ENCODE measurements at places on chromosomes 7 and 10.

DNA sequence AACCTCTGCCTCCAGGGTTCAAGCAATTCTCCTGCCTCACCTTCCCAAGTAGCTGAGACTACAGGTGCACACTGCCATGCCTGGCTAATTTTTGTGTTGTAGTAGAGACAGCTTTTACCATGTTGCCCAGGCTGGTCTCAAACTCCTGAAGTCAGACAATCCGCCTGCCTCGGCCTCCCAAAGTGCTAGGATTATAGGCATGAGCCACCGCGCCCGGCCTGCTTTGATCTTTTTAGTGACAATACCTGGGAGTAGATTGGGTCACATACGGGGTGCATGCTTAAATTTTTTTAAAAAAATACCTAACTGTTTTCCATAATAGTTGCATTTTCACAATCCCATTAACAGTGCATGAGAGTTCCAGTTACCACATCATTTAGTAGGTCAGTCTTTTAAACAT is 47.7 kb downstream of the CCDC71L start:
- no peak for DNase-seq

DNA sequence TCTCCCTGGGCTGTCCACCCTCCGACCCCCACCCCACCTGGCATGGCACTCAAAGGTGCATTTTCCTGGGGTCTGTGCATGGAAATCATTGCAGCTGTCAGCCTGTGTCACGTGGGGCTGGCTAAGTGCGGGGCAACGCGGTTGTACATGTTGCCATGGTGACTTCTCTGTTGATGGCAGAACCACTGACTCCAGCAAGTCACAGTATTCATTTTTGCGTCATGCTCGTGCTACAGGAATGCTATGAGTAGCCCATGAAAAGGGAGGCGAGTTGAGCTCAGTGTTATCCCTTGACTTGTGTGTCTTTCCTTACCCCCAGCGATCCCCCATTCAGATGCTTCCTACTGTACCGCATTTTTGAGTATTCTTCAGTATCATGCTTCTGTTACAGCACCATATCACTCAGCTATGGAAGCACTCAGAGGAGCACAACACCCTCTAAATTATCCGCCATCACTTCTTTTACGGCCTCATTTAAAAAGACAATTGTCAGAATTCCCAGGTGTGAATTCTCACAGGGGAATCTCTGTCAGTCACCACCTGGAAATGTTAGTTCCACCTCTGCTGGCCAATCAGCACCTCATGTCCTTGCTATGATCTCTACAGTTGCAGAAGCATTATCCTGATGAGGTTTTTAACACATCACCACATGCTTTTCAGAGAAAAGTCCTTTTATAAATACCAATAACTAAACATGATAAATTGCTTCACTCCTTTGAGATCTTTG is 194.4 kb upstream of the C7orf33 start:
- DNase-seq = no peak

DNA sequence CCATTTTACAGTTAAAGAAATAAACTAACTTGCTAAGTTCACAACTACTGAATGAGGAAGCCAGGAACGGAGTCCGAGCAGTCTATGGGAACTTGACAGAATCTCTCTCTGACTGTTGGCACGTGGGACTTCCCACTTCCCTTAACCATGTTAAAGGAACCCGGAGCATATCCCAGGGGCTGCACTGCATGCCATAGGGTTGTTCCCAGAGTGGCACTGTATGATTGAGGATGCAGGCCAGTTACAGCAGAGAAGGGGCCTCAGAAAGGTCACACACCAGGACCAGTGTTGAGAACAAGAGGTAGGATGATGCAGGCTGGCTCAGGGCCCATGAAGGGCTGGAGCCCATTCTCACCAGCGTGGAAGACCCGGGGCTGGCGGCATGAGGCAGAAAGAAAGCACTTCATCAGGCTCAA is 201.8 kb downstream of the NSUN6 start:
- no peak for DNase-seq

DNA sequence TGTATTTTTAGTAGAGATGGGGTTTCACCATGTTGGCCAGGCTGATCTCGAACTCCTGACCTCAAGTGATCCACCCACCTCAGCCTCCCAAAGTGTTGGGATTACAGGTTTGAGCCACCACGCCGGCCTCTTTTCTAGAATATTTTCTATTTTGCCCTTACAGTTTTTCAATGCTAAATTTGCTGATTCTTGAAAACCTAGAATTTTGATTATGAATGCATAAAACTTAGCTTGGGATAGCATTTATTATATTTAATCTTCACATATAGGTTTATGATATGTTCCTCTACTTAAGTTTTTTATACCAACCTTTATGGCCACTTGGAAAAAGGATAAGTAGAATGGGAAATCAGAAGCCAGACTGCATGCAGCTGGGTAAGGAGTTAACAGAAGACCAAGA is 2.1 kb downstream of the TMEM60 start:
- DNase-seq = no peak

DNA sequence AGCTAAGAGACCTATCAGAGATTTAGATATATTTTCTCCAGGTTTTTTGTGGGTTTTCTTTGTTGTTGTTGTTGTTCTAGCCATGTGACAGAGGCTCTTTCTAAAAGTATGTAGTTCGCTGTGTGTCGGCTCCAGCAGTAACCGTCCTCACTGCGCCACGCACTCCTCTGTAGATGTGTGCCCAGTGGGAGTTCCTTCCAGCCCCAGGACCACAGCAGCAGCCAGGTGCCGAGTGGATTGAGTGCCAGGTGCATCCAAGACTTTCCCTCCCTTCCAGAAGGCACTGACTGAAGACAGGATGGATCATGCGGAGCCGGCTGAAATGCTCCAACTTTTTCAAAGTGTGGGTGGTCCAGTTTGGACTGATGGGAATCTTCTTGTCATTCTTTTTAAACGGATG is 31.8 kb downstream of the WDR86 start:
- DNase-seq = no peak

DNA sequence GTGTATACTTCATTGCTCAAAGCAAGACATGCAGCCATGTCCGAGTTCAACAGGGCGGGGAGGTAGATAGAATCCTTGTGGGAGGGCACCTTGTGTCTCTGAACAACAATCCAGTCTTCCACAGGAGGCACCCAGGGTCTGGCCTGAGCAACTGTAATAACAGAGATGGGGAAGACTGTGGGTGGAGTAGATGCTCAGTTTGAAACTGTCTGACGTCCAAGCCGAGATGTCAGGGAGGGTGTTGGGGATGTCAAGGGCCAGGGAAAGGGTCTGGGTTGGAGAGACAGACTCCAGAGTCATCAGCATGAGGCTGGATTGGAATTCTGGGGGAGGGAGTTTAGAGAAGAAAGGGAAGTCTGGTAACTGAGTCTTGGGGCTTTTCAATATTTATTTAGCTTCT is 88.0 kb downstream of the FANK1 start:
- DNase-seq = no peak

DNA sequence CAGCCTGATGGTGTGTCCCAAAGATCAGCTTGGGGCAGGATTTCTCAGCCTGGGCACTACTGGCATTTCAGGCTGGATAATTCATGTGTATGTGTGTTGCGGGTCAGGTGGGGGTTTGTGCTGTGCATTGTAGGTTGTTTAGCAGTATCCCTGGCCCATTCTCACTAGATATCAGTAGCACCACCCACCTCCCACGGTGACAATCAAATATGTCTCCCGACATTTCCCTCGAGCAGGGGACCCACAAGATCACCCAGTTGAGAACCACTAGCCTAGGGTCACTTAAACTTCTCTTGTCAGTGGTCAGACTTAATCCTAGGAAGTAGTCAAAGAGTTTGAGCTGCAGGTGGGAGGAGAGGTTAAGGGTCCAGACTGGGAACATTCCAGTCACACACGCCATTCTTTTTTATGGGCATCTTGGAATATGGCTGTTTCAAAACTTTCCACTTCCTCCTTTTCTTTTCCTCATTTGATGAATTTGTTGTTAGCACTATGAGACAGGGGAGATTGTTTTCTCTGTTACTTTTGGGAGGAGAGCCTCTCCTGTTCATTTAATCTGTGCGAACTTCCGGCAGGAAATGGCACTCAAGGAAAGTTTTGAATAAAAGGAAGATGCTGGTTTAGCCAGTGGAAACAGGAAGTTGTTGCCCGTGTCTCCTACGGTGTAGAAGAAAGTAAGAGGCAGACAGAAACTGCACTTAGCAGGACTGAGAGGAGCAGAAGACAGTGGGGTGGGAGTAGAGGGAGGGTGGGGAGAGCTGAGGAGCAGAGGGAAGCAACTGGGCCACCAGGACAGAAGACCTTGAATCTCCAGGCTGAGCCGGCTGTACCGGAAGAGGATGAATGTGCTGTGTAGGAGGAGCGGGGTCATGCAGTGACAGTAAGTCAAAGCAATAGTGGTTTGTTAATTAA is 17.6 kb upstream of the EXOC6 start:
- no peak for DNase-seq

DNA sequence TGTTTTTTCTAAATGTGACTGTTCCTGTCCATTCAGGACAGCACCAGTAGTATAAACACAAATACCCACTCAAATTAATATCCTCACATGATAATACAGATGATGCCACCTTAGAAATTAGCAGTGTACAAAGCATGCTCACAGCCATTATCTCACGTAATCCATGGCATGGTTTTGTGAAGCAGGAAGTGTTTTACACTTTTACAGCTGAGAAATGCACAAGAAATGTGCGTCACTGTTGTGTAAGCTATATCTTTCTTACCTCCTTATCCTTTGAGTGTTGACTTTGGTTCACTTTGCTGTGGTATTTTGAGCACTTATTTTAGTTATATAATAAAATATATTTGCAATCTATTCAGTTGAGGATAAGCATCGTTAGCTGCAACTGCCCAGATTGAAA is 31.6 kb downstream of the NKX2-3 start:
- DNase-seq = no peak

DNA sequence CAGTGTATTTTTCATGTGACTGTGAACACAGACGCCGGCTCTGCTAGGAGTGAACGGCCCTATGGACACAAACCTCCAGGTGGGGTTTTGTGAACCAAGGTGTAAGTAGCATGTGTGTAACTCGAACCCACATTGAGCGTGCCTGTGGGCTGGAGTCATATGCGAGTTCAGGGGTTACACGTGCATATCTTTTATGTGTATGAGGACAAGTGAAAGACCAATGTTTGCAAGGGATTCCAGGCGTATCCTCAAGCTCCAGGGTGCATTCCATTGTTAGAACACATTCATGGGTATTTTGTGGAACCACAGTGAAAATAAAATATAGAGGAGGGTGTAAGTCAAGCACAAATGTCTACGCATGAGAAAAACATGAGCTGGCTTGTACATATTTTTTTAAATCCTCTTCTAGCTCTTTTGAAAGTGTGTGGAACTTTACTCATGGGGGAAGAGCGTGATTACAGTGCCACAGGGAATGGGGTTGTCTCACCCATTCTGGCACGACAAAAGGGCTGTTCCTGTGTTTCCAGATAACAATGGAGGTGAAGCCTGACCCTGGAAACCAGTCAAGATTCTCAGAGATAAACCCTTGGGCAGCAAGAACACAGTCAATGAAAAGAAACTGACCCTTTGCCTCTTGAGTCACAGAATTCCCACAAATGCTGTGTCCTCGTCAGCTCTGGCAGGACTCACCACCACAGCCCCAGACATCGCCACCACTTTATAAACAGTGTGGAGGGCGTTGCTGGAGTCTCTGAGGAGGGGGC is 37.0 kb upstream of the GOT1 start:
- DNase-seq = no peak

DNA sequence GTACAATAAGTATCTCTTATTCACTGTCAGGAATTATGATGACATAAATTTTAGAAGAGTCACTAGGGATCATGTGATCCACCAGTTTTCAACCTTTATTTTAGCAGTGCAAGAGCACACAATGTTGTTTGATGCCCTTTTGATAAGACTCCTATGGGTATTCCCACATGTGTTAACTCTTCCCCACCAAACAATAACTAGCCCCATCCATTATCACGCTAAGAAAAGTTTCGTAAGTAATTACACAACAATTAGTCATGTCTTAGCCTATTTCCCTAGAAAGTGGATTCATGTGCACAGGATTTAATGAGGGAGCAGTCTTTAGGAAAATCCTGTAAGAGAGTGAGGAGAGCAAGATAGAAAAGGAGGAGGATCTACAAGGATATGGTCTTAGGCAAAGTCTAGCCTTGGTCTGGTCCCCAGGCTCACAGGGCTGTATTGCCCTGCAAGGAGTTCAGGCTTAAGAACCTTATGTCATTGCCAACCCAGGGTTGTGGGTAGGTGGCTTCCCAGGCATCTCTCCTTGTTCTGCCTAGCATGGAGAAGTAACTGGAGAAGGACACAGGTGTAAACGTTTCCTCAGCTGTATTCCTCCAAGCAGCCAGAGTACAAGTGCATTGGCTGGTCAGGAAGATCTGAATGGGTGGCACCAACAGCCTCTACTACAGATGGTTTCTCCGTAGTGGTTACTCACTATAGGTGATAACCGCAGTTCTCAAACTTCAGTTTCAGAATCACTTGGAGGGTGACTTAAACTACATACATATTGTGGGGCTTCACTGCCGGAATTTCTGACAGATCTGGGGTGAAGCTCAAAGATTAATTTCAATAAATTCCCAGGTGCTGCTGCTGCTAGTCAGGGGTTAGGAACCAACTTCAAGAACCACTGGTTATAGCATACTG is 574.5 kb downstream of the SUGCT start:
- no peak for DNase-seq

DNA sequence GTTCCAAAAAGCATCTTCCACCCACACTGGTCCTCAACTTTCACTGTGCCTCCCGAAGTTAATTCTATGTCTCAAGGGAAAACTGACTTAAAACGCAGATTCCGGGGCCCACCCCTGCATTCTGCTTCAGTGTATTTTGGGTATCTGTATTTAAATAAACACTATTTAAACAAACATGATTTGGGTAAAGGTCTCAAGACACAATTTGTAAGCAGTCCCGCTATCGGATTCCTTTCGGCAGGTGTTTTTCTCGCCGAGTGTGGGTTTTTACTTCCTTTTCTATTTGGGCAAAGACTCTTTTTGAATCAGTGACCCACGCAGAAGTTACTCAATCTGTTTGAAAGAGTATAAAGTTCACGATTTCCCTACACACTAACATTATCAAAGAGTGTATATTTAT is 1.2 kb downstream of the PDIA4 start:
- DNase-seq = no peak

DNA sequence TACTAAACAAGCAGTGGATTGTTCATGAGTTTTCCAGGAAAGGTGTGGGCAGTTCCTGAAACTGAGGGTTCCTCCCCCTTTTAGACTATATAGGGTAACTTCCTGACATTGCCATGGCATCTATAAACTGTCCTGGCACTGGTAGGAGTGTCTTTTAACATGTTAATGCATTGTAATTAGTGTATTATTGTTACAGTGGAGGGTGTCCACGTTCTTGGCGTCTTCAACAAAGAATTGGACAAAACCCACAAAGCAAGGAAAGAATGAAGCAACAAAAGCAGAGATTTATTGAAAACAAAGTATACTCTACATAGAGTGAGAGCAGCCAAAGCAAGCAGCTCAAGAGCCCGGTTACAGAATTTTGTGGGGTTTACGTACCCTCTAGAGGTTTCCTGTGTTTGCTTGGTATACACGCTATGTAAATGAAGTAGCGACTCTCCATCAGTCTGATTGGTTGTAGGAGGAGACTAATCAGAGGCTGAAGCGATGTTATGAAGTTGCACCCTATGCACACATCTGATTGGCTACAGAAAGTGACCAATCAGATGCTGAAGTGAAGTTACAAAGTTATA is 175.2 kb downstream of the NSUN6 start:
- no peak for DNase-seq

Data from stimulated activated CD8-positive, alpha-beta memory T cell treated with anti-CD3 and anti-CD28 coated beads, Interleukin-12 subunit alpha, Interleukin-12 subunit beta, amount 100 ng/mL, for 1 hour (primary cell).